ENCODE measurements at places on chromosomes 7 and 10.
A peak's percentile ranks its signal among the peaks of the same experiment; 100 is the strongest.

GRCh38 chr10:75403939-75404814, 2.6 kb upstream of the ZNF503 start:
- no peak for DNase-seq

DNA sequence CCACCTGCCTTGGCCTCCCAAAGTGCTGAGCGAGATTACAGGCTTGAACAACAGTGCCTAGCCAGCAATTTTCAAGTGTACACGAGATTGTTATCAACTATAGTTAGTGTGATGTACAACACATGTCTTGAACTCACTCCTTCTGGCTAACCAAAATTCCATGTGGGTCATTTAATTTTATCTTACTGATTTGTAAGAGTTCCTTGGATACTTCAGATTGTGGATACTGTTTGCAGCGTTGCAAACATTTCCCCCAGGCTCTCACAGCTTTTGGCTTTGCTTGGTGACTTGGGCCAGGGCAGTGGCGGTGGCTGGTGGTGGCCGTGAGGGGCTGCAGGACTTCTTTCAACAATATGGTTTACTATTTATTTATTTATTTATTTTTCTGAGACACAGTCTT, 8.5 kb upstream of the TMEM270 start:
- no peak for DNase-seq

GRCh38 chr10:12796401-12797160, 204.9 kb downstream of the CCDC3 start:
- peak; percentile 0 for DNase-seq

GRCh38 chr7:50864694-50865093, 82.0 kb upstream of the GRB10 start:
- no peak for DNase-seq

GRCh38 chr7:151038951-151039849, 9.1 kb upstream of the ASIC3 start:
- peak; percentile 67 for DNase-seq

- DNase-seq = no peak
Measured at GRCh38 chr7:44930921-44931320, 45.6 kb upstream of the PURB start.

- DNase-seq = no peak
Measured at GRCh38 chr10:374354-374753, 239.1 kb downstream of the ZMYND11 start.

GRCh38 chr7:22949221-22949620, 64.7 kb downstream of the HYCC1 start:
- no peak for DNase-seq

GRCh38 chr7:121504482-121504881, 108.4 kb upstream of the FAM3C start:
- no peak for DNase-seq

GRCh38 chr10:119768455-119769094, 42.7 kb downstream of the INPP5F start:
- no peak for DNase-seq

- DNase-seq = peak; percentile 66
Measured at GRCh38 chr10:62244785-62245467, 23.7 kb downstream of the RTKN2 start.

- peak; percentile 96 for DNase-seq
Measured at GRCh38 chr10:92847202-92847864, 987 bp upstream of the EXOC6 start.

- DNase-seq = peak; percentile 61
Measured at GRCh38 chr7:36565792-36566356, 158.4 kb downstream of the AOAH start.

DNA sequence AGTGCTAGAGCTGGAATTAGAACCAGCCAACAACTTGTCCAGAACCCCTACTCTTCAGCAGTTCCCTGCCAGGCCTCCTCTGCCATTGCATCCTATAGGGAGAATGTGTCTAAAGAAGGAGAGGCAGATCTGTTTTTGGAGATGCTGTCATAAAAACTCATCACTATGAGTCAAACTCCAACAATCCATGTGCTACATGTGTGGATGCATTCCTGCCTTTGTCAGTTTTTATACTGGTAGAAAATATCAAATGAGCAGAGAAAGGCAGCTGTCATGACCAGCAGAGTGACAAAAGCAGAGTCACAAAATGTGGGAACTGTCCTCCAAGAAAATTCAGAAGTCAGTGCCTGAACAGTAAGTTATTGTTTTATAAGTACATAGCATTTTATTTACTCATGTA, 93.0 kb downstream of the ABLIM1 start:
- no peak for DNase-seq

DNA sequence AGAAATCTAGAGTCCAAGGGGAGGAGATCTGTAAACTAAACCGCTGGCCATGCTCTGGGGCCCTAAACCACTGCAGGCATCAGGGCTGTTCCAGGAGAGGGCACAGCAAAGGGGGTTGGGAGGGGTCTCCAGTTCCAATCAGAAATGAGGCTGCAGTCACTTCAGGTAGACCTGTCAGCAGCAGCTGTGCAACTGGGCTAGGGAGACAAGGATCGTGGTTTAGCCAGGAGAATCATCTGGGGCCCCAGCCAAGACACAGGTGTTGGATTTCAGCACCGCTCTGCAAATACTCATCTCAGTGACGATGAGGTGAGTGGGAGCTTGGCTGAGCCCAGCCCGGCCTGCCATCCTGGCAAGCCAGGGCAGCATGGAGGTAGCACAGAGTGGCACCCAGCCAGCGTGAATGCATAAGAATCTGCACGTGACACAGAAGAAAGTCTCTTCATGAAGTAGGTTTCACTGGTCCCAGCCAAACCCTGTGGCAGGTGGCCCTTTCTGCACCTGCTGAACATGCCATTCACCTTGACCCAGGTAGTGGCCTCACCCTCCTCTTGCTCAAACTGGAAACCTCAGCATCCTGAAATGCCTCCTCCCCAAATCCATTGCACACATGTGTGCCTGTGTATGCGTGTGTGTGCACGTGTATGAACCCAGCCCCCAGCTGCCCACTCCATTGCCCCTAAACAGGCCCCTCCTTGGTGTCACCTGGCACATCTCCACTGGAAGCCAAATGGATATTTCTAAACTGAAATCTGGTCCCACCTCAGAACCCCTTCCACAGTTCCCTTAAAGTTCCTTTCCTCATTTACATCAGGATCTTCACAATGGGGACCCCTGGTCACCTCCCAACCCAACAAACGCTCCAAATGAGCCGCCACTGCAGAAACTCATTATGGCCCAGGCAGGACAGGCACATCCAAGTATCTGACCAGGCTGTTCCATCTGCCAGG, 9.6 kb downstream of the GPRIN2 start:
- DNase-seq = no peak

GRCh38 chr7:155256081-155256760, 41.5 kb upstream of the INSIG1 start:
- DNase-seq = no peak

DNA sequence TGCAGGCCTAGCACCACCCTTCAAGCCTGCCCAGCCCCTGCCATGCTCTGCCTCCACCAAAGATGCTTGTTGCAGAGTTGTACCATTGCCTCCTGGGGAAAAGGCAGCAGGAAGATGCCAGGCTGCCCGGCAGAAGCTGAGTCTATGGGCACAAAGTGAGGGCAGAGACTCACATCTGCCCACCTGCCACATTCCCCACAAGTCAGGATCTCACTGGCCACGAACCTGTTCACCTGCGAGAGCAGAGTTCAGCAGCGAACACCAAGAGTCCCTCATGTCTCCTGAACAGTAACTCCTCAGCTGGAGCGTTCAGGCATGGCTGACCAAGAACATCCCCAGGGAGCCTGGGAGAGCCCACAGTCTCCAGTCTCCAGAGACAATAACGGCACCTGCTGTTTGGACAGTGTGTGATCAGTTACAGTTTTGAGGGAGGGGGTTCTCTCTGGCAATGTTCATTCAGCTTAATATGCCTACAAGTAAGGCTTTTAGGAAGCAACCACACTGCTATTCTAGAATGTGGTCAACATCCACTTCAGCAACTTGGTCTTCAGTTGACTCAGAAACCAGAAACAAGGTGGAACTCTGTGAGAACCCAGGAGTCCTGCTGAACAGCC, 78.5 kb downstream of the GRID1 start:
- no peak for DNase-seq

- DNase-seq = no peak
Measured at GRCh38 chr10:30241422-30242110, 107.5 kb downstream of the MTPAP start.

- DNase-seq = no peak
Measured at GRCh38 chr10:124419635-124420034, 912 bp upstream of the OAT start.

- no peak for DNase-seq
Measured at GRCh38 chr10:13587391-13587790, 626 bp downstream of the PRPF18 start.

Measured in MV-4-11 (cell line).